ENCODE measurements at places on chromosomes 13 and 19.

DNA sequence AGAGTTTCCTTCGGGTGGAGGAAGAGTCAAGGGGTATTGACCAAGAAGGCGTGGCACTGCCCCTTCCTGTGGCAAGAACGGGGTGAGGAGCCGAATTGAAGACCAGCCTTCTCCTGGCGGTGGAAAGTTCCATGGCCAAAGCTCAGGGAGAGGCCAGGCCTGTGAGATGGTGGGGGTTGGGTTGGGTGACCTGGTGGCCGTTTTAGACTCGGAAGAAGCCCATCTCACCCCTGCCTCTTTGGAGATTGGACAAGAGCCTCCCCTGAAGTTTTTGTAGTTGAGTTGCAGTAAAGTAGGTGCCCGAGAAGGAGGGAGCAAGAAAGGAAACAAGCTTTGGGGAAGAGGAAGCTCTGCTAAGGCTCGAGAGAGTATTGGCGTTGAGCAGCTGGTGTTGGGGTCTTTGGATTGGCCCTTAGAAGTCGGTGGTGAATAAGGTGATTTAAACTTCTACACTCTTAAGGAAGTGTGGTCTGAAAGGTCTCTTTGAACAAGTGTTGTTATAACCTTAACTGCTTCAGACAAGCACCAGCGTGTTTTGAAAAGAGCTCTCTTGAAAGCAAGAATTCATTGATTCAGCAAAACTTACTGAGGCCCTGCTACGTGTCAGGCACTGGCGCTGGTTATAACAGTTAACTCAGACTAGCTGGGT lies 964 bp downstream of the SPINT2 start:
- DNase-seq: no peak

- DNase-seq: no peak
Observed at GRCh38 chr13:50994651-50995050, 85.1 kb downstream of the RNASEH2B start.

- DNase-seq: no peak
Observed at GRCh38 chr13:29125934-29126424, 305.8 kb downstream of the MTUS2 start.

DNA sequence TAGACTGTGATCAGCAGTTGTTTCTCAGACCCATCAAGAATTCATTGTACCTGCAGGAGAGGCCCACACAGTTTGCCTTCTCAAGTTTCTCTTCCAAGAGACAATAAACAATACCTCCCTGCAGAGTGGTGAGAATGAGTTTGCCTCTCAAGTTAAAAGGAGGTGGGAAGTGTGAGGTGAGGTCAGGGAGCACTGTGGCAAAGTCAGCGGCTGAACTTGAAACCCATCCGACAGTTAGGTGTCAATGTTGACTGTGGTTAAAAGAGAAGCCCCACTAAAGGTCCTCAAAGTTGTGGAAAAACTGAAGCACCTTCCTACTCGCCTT lies 72.9 kb upstream of the TSC22D1 start:
- no peak for DNase-seq
